Adrenal gland (tissue), 19 donors: ENCODE measurements at places on chromosomes 3 and 15.
A peak's percentile ranks its signal among the peaks of the same experiment; 100 is the strongest.

GRCh38 chr3:197298341-197298944, at the start of gene DLG1:
Gene DLG1 (minus strand): TSS chr3:197298612. CDS start chr3:197297204, 1,408 bp downstream.
- peaks cover 5% of the 10 kb centered on the region for H3K36me3 ChIP-seq
- no peaks in the 10 kb centered on the region for H3K27me3 ChIP-seq
- peak within 1 kb of the TSS; percentile 86 for H3K27ac ChIP-seq
- DNase-seq = peak; percentile 92
- H3K4me3 ChIP-seq = peak within 1 kb of the TSS; percentile 95

- no peak for DNase-seq
- H3K36me3 ChIP-seq = no peaks in the 10 kb centered on the region
- H3K27me3 ChIP-seq = no peaks in the 10 kb centered on the region
- no peak overlapping the region for H3K4me3 ChIP-seq
- H3K4me1 ChIP-seq = no peaks in the 10 kb centered on the region
- no peak overlapping the region for H3K27ac ChIP-seq
Measured at GRCh38 chr15:52133510-52134220, 21.1 kb upstream of the BCL2L10 start.

DNA sequence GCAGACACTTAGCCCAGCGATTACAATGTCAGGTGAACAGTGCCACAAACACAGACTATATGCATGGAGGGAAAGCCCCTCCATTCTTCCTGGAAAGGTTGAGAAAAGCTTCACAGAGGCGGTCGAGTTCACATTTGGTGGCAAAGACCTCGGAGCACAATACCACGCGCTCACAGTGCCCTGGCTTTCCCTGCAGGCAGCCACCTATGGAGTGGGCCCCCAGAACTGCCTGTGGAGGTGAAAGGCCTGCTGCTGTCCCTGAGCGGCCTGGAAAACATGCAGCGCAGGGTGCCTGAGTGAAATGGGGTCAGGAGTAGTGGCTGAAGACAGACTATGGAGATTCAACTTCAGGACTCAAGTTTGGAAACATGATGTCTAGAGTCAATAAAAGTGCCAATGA, 26.9 kb downstream of the PDIA5 start:
- H3K4me1 ChIP-seq = peaks cover 47% of the 10 kb centered on the region
- H3K27ac ChIP-seq = no peak overlapping the region
- no peaks in the 10 kb centered on the region for H3K27me3 ChIP-seq
- no peak overlapping the region for H3K4me3 ChIP-seq

GRCh38 chr3:102180280-102180931, 254.4 kb upstream of the ZPLD1 start:
- no peaks in the 10 kb centered on the region for H3K27me3 ChIP-seq
- peaks cover 12% of the 10 kb centered on the region for H3K4me1 ChIP-seq

DNA sequence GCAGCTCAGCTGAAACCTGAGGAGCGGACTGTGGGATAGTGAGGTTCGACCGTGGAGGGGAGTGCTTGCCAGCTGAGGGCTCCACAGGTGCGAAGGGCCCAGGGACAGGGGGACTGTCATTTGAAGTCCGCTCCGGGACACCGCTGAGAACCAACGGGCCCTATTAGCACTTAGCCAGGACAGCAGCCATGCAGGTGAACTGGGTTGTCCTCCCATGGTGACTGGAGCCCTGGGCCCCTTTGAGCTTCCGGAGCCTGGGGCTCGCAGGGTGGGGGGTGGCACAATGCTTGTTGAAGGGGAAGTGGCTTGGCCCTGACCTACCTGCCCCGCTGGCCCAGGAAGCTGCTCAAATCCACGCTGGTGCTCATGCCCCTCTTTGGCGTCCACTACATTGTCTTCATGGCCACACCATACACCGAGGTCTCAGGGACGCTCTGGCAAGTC, 24.7 kb downstream of the PTH1R start:
- H3K4me1 ChIP-seq = no peaks in the 10 kb centered on the region
- peaks cover 11% of the 10 kb centered on the region for H3K27me3 ChIP-seq
- no peak for DNase-seq
- H3K36me3 ChIP-seq = no peaks in the 10 kb centered on the region

DNA sequence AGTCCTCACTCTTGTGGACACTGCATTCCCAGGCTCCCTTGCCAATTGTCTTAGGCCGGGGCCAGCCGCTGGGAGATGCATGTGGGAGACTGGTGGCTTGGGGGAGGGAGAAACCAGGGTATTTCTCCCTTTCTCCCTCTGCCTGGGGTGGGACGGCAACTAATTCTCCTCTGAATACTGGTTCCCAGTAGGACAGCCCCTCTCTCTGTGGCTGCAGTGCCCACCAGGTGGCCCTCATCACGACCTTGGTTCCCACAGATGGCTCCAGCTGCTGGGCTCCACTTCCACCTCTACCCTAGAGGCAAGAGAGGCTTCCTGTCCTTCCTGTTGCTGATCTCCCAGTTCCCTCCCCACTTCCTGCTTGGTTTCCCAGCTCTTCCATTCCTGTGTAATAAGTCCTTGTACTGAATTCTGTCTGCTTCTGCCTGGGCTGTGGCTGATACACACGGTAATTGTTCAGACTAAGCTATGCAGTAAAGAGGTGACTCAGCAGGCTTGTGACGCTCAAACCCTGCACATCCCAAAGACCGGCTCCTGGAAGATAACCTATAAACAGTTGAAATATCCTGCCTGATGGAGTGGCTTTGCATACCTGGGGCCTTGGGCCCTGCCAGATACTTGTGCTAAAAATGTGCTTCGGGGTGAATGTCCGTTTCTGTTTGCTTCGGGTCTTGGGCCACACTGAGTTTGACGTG, 20.4 kb upstream of the COPG1 start:
- no peaks in the 10 kb centered on the region for H3K27me3 ChIP-seq
- H3K4me1 ChIP-seq = peaks cover 45% of the 10 kb centered on the region
- H3K36me3 ChIP-seq = no peaks in the 10 kb centered on the region
- DNase-seq = peak; percentile 42
- H3K27ac ChIP-seq = peak overlapping the region; percentile 87
- H3K4me3 ChIP-seq = no peak overlapping the region

DNA sequence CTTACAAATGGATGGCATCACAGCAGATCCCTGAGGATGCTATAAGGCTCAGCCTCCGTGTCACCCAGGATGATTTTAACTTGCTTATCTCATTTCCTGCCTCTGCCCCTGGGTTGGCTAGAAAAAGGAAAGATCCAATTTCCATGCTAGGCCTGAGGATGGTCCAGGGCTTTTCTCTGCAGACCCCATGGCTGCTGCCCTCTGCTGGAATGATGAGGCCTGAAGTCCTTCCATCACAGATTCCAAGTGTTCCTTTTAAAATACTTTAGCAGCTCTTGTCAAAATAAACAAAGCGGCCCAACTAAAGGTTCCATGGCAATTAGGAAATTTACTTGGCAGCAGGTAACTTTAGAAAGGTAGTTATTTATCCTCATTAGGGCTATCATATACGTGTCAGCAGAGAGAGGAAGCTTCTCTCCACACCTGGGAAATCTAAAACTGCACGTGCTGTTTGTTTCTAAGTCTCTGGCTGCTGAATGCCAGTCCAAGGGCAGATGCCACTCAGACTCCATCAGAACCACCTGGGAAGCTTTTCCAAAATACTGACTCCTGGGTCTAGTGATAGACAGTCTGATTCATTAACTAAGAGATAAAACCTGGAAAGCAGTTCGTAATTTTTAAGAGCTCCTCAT, 401.9 kb upstream of the IL12A start:
- no peak overlapping the region for H3K27ac ChIP-seq
- H3K4me3 ChIP-seq = no peak overlapping the region
- no peaks in the 10 kb centered on the region for H3K4me1 ChIP-seq
- no peaks in the 10 kb centered on the region for H3K36me3 ChIP-seq
- DNase-seq = peak; percentile 10
- no peaks in the 10 kb centered on the region for H3K27me3 ChIP-seq

- H3K27ac ChIP-seq = no peak overlapping the region
- no peak overlapping the region for H3K4me3 ChIP-seq
- H3K36me3 ChIP-seq = no peaks in the 10 kb centered on the region
- H3K27me3 ChIP-seq = no peaks in the 10 kb centered on the region
- H3K4me1 ChIP-seq = no peaks in the 10 kb centered on the region
Measured at GRCh38 chr3:48723725-48724124, 6.7 kb upstream of the IP6K2 start.

GRCh38 chr15:25508369-25509002, 69.7 kb upstream of the UBE3A start:
- no peak overlapping the region for H3K4me3 ChIP-seq
- H3K27ac ChIP-seq = no peak overlapping the region
- DNase-seq = no peak
- H3K36me3 ChIP-seq = no peaks in the 10 kb centered on the region

GRCh38 chr3:133588035-133588434, 14.5 kb downstream of the CDV3 start:
- DNase-seq = no peak
- H3K4me1 ChIP-seq = peaks cover 3% of the 10 kb centered on the region
- no peak overlapping the region for H3K27ac ChIP-seq
- H3K4me3 ChIP-seq = no peak overlapping the region
- H3K36me3 ChIP-seq = peaks cover 69% of the 10 kb centered on the region

DNA sequence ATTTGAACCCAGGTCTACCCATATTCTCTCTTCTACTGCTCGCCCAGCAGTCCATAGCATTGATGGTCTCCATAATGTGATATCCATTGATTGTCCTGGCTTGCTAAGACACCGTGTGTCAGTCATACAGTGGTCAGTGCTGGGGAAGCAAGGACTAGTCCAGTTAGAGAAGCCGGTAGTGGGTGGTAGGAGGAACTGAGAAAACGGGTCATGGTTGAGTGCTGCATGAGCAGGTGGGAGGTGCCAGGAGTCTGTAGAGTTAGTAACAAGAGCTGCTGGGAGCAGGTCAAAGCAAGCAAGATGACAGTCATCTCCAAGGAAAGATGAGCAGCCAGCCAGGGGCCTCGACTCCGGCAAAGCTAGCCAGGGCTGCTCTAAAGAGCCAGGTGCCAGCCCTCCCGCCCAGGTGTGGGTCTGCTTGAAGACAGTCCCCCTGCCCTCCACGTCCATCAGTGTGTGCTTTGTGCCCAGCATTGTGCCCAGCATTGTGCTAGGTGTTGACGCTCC, 29.5 kb upstream of the USP3 start:
- H3K36me3 ChIP-seq = no peaks in the 10 kb centered on the region
- no peaks in the 10 kb centered on the region for H3K27me3 ChIP-seq
- DNase-seq = no peak
- H3K27ac ChIP-seq = no peak overlapping the region
- H3K4me1 ChIP-seq = peaks cover 14% of the 10 kb centered on the region

- H3K4me3 ChIP-seq = no peak overlapping the region
- no peak for DNase-seq
- no peaks in the 10 kb centered on the region for H3K27me3 ChIP-seq
- H3K36me3 ChIP-seq = no peaks in the 10 kb centered on the region
- H3K4me1 ChIP-seq = no peaks in the 10 kb centered on the region
Measured at GRCh38 chr3:46512191-46512749, 14.5 kb downstream of the RTP3 start.

- no peaks in the 10 kb centered on the region for H3K27me3 ChIP-seq
Measured at GRCh38 chr15:68114840-68115239, 60.7 kb downstream of the PIAS1 start.

- no peak for DNase-seq
- H3K4me1 ChIP-seq = peaks cover 26% of the 10 kb centered on the region
- no peak overlapping the region for H3K4me3 ChIP-seq
- no peaks in the 10 kb centered on the region for H3K27me3 ChIP-seq
- no peak overlapping the region for H3K27ac ChIP-seq
Measured at GRCh38 chr3:129276385-129276784, 2.3 kb upstream of the HMCES start.

DNA sequence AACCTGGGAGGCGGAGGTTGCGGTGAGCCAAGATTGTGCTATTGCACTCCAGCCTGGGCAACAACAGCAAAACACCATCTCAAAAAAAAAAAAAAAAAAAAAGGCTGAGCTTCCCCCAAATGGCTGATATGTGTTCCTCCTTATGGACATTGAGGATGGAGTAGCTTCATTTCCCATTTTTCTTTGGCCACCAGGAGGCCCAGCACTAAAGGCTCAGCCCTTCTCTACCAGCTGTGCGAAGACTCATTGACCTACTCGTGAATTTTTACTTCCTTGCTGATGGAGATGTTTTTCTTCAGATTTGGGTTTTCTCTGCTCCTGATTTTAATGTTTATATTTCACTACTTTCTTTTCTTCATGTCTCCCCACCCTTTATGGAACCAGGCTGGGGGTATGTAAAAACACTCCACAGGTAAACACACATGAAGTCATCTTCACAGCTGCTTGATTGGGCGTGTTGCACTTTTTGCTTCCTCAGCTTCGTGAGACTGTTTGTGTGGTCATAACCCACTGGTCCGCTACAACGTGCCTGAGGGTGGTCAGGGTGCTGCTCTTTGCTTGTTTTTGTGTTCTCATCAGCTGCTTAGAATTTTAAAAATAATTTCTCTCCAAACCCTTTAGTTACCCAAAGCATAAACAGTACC, 13.5 kb downstream of the SEMA4B start:
- no peak for DNase-seq
- H3K27ac ChIP-seq = no peak overlapping the region
- peaks cover 14% of the 10 kb centered on the region for H3K4me1 ChIP-seq
- H3K27me3 ChIP-seq = no peaks in the 10 kb centered on the region

GRCh38 chr15:90181776-90182175, 19.4 kb upstream of the SEMA4B start:
- peaks cover 9% of the 10 kb centered on the region for H3K4me1 ChIP-seq
- H3K36me3 ChIP-seq = no peaks in the 10 kb centered on the region
- no peak overlapping the region for H3K4me3 ChIP-seq
- DNase-seq = no peak
- H3K27ac ChIP-seq = no peak overlapping the region

GRCh38 chr3:79204351-79204750, 563.4 kb downstream of the ROBO1 start:
- H3K4me1 ChIP-seq = no peaks in the 10 kb centered on the region
- H3K27me3 ChIP-seq = no peaks in the 10 kb centered on the region

DNA sequence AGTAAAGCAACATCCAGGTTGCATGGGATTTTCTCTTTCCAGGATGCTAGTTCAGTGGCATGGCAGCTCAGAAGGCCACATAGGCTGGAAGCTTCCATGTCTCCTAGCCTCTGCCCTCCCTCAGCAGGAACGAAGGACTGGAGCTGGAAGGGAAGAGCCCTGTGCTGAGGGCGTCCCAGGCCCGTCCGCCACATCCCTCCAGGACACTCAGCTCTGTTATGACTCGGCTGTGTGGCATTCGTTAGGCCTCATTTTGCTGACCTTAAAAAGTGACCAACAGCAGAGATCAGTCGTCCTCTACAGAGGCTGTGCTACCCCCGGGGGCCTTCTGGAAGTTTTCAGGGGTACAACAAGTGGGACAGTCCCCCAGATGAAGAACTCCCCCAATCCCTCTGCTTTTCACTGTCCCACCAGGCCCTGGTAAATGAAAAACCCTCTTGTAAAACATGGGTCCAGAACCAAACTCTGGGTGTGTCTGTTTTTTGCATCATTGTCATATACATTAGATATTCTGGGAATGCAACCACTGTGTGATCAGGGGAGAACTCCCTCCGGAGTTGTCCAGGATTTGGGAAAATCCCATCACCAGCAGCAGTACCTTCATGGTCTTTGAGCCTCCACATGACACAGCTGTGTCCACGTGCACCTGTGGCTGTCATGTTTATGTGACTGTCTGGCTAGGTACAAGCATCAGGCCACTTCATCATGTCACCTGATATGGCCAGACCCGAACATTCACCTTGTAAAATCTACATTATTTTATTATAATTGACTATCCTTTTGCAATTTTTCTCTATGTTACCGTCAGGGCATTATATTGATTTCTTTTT, 149.9 kb downstream of the OR4M2 start:
- DNase-seq = no peak
- no peaks in the 10 kb centered on the region for H3K4me1 ChIP-seq
- no peaks in the 10 kb centered on the region for H3K36me3 ChIP-seq
- H3K27me3 ChIP-seq = no peaks in the 10 kb centered on the region
- H3K4me3 ChIP-seq = no peak overlapping the region

- H3K4me3 ChIP-seq = peak overlapping the region; percentile 24
- DNase-seq = peak; percentile 57
- peak overlapping the region; percentile 81 for H3K27ac ChIP-seq
- H3K27me3 ChIP-seq = no peaks in the 10 kb centered on the region
- no peaks in the 10 kb centered on the region for H3K36me3 ChIP-seq
Measured at GRCh38 chr3:36944012-36944640, 728 bp downstream of the TRANK1 start.
